ENCODE measurements at places on chromosomes 2 and 18.

GRCh38 chr2:110748489-110748867 lies 16.1 kb downstream of the ACOXL start:
- no peak for DNase-seq

- DNase-seq: no peak
Observed at GRCh38 chr2:66548422-66548821, 113.5 kb downstream of the MEIS1 start.

GRCh38 chr2:174846218-174846617 lies 81.9 kb upstream of the CHRNA1 start:
- DNase-seq: no peak

DNA sequence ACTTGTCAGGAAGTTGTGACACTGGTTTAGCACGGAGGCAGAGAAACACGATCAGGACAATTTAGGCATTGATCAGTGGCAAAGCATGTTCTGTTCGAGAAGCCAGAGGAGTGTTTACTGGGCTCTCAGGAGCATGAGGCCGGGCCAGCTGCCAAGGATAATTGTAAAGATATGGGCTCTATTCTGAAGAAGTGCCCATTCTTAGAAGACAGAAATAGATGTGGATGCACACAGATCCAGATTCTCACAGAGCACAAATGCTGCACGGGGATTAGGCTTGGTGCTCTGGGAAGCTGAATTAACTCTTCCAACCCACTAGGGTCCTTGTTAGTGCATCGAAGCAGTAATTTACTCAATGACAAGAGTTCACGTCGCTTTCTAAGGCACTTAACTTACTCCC lies 16.2 kb downstream of the AFF3 start:
- no peak for DNase-seq

DNA sequence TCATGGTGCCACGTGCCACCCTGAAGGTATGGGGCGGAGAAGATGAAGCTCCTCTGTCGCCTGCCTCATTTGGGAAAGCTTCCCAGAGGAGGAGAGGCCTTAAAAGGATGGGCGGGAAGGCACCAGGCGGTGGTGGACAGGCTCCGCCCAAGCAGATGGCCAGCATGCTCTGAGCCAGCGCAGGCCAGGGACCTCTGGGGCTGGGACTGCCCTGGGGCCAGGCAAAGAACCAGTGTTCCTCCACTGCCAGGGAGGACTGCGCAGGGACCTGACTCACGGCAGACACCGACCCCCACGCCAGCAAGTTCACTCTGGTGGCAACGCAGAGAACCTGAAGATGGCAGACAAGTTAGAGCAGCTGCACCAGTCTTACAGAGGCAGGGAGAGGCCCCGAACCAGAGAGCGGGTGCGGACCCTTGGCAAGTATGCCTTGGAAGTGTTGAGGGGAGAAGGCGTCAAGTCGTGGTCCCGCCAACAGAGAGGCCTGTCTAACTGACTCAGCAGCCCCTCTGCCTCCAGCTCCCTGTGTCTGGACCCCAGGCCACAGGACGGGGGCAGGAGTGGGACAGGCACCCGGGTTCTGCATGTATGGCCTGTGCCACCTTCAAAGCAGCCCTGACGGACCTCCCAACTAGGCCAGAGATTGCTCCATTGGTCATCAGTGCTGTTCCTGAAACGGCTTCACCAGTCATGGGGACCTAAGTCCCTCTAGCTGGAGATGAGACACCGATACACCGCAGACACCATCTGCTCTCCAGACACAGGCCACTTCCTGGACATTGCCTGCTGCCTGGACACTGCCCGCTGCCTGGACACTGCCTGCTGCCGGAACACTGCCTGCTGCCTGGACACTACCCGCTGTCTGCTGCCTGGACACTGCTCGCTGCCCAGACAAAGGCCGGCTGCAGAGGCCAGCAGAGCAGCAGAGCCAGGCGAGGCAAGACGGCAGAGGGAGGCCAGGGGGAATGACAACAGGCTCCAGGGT lies 124.7 kb downstream of the HDAC4 start:
- peak; percentile 77 for DNase-seq

DNA sequence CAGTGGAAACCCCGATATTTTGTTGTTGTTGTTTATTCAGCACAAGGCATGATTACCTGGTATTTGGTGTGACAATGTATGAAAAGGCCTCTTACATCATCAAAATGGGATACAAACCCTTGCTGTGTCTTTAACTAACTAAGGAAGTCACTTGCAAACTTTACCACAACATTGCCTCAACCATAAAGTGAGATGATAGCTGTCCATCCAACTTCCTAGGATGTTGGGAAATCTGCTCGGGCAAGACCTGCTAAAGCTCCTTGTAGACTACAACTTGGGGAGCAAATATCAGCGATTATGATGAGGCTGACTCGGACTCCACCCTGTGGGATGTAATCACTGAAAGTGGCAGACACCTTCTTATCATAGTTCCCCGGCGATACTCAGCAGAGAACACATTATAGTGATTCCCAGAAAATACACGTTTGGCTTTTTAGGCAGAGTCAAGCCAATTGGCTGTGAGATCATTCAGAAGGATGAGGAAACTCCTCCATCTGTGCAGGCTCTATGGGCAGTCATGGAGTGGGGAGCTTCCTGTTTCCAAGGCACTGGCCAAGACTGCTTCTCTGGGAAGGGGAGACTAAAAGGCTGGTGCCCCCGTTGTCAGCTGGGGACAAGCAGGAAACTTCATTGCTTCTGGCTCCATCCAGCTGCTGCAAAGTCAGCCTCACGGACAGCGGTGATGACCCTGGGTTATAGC lies 289.0 kb downstream of the RNF144A start:
- DNase-seq: no peak

- no peak for DNase-seq
Observed at GRCh38 chr2:116874021-116874420, 940.5 kb upstream of the DDX18 start.

GRCh38 chr2:79936715-79937114 lies 367.8 kb downstream of the LRRTM1 start:
- no peak for DNase-seq

Measured in sciatic nerve (tissue), 2 donors.